ENCODE measurements at places on chromosomes 7 and 10. TPM values are rescaled to one million over a fixed set of nuclear protein-coding genes. Genes with fewer than 3 reads are reported as not detected.

CNPY1 gene
- total RNA-seq, result not detected

GRCh38 chr7:69035826-69036225 is 562.4 kb upstream of the AUTS2 start:
- no peaks in the 10 kb centered on the region for H3K36me3 ChIP-seq
- H3K27ac ChIP-seq, result no peak overlapping the region
- peaks cover 13% of the 10 kb centered on the region for H3K27me3 ChIP-seq
- H3K4me1 ChIP-seq, result no peaks in the 10 kb centered on the region
- no peak overlapping the region for H3K4me3 ChIP-seq

MGAM2 gene
- total RNA-seq, result not detected

NSMCE4A gene
- total RNA-seq, result 25.1 TPM

DNA sequence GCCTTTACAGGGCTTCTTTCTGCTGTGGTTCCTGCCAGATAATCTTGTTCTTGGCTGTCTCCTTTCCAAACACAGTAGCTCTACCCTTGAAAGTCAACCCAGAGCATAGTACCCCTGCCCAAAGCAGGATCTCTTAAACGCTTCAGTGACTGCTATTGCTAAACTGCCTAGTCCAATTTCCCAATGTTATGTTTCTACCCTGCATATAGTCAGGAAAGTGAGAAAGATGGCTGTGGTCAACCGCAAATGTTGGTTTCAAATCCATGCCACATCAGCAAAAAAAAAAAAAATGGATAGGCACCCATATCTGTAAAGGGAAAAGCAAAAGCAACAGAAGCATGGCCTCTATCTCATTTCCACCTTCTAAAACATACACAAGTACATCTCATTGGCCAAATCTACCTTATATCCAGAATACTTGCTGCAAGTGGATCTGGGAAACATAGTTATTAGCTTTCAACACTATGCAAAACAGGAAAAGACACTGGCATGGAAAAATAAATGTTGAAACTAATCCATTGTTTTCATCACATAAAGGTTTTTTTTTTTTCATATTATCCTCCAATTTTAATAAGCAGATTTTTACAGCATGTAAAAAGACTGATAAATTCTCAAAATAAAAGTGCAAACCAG is 59.8 kb downstream of the DNAJC1 start:
- H3K27ac ChIP-seq, result peak overlapping the region; percentile 27
- no peak overlapping the region for H3K4me3 ChIP-seq
- H3K4me1 ChIP-seq, result peaks cover 16% of the 10 kb centered on the region
- no peak for DNase-seq

BMPER gene
- total RNA-seq, result 0.63 TPM

DNA sequence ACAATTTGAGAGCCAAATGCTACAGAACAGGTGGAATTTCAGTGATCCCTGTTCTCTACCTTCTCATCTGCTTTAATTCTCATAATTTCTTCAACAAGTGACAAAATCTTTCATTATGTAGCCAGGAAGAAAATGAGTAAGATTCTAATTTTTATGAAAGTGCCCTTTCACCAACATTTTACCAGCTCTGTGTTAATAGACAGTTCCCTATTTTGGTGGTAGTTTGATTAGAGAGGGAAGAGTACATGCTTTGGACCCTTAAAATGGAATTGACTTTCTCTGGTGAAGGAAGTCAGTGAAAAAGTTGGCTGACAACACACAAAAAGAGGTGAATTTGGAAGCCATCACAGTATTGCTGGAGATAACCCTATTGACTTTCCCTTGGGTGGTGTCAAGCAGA is 61.7 kb downstream of the CACNB2 start:
- no peak for DNase-seq
- no peaks in the 10 kb centered on the region for H3K36me3 ChIP-seq
- no peak overlapping the region for H3K4me3 ChIP-seq
- no peaks in the 10 kb centered on the region for H3K4me1 ChIP-seq
- no peak overlapping the region for H3K27ac ChIP-seq

TMEM196 gene
- not detected for total RNA-seq

- H3K27me3 ChIP-seq, result no peaks in the 10 kb centered on the region
- H3K36me3 ChIP-seq, result no peaks in the 10 kb centered on the region
- no peak overlapping the region for H3K27ac ChIP-seq
- DNase-seq, result peak; percentile 20
- no peaks in the 10 kb centered on the region for H3K4me1 ChIP-seq
Observed at GRCh38 chr7:4297918-4298219, 384.2 kb upstream of the FOXK1 start.

- H3K36me3 ChIP-seq, result no peaks in the 10 kb centered on the region
- H3K4me3 ChIP-seq, result no peak overlapping the region
- no peak overlapping the region for H3K27ac ChIP-seq
- no peak for DNase-seq
- H3K27me3 ChIP-seq, result peaks cover 53% of the 10 kb centered on the region
Observed at GRCh38 chr10:2777666-2778355, 289.5 kb upstream of the PFKP start.

GRCh38 chr7:31963569-31964175 is 106.5 kb downstream of the PDE1C start:
- H3K27me3 ChIP-seq, result no peaks in the 10 kb centered on the region
- H3K27ac ChIP-seq, result no peak overlapping the region
- H3K36me3 ChIP-seq, result peaks cover 15% of the 10 kb centered on the region
- DNase-seq, result no peak

DNA sequence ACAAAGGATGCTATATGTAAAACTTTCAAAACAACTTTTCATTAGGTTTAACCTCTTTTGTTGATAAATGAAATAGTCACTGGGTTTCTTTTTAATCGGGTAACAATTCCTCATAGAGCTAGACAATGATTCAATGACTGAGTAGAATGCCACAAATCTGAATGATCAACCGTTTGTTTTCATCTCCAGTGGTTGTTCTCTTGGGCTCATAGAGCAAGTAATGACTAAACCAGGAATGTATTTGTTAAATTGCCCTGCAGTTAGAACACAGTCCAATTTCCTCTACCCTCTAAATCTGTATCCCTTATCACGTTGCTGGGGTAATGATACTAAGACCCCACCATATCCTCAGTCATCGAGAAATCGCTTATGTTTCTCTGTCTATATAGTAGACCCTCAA is 40.0 kb downstream of the CNNM1 start:
- H3K4me3 ChIP-seq, result no peak overlapping the region
- DNase-seq, result no peak
- peaks cover 9% of the 10 kb centered on the region for H3K4me1 ChIP-seq
- H3K27ac ChIP-seq, result no peak overlapping the region
- peaks cover 1% of the 10 kb centered on the region for H3K36me3 ChIP-seq

FOXI2 gene
- total RNA-seq, result not detected

DNA sequence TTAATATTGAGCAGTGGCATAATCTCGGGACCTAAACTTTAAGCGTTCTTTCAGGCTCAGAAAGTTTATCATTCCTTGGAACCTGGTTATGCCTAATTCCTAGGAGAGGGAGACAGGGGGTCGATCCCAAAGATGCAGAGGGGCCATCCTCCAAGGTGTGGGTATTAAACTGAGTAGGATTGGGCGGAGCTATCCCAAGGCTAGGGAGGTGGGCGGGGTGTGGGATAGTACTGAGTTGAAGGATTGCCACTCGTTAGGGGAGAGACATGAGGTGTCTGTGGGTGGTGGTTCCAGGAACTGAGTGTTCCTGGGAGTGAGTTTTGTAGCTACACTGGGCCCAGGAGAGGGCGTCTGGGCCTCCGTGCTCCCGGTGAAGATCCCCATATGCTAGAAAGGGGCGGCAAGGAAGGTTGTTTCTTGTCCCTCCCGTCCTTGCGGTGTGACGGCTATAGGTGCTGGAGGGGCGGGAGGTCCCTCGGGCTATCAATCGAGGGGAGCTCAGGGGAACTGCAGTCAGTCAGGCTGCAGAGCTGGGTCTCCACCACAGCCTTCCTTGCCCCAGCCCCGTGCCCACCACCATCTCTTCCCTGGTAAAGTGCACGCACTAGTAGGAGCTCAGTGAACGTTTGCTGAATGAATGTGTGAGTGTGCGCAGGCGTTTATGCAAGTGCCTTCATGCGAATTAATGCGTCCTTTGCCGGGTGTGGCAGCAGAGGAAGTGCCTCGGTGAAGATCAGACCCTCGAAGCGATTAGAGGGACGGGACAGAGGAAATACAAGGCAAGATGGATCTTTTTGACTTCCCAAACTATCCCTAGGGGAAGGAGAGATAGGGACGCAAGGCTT is 3.0 kb upstream of the HMX2 start:
- no peak for DNase-seq
- H3K27me3 ChIP-seq, result peaks cover 79% of the 10 kb centered on the region
- H3K4me3 ChIP-seq, result no peak overlapping the region
- peaks cover 8% of the 10 kb centered on the region for H3K4me1 ChIP-seq
- H3K27ac ChIP-seq, result no peak overlapping the region

GIMAP6 gene
- not detected for total RNA-seq

DNA sequence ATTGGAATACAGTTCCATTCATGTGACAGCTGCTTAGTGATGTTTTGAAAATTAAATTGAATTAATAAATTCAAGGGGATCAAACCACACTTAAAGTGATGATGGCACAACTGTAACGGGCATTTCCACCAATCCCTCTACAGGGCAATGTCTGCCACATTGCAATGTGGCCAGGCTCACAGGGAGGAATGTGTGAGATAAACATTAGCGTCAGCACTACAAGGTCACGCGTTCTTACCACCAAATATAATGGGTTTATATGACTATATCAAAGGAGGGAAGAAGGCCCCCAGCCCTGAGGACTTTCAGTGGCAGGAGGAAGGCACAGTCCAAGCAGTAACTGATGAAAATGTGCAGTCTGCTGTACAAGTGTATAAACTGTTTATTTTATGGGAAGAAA is 31.1 kb upstream of the CELF2 start:
- H3K4me3 ChIP-seq, result no peak overlapping the region
- H3K27me3 ChIP-seq, result no peaks in the 10 kb centered on the region

DNA sequence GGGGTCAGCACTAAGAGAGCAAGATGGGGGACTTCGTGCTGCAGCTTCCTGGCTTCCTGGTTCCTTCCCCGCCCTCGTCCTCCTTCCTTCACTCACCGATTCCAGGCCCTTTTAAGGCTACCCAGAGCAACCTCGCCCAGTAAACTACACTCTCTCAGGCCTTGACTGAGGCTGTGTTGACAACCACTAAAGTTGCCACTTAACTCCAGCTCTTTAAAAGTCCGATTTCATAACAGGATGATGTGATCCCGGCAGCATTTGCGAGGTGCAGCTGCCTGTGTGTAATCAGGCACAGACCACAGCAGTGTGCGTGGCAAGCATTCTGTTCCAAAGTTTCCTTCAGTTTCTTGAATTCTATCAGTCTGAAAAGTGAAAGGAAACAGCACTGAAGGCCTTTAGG is 110.6 kb downstream of the RAB11FIP2 start:
- H3K4me1 ChIP-seq, result no peaks in the 10 kb centered on the region
- H3K4me3 ChIP-seq, result no peak overlapping the region

- peaks cover 4% of the 10 kb centered on the region for H3K36me3 ChIP-seq
- H3K27me3 ChIP-seq, result no peaks in the 10 kb centered on the region
- no peak overlapping the region for H3K4me3 ChIP-seq
- no peak overlapping the region for H3K27ac ChIP-seq
Observed at GRCh38 chr10:49107887-49108267, 7.4 kb downstream of the VSTM4 start.

DNA sequence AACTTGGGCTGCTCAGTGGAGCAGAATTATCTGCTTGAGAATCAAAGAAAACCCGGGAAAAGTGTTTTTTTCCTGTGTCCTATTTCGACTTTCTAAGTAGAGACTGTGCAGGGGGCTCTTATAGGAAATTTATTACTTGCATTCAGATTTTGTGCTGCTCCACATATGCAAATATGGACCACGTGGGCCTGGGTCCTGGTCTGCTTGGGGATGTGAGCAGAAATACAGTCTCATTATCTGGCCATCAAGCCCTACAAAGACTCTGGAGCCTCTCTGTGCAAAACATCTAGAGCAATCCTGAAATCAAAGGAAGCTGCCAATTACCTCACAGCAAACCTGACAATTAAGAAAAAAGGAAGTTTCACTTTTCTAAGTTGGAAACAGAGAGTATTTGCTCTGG is 216.9 kb downstream of the LRMDA start:
- DNase-seq, result no peak
- H3K27me3 ChIP-seq, result peaks cover 27% of the 10 kb centered on the region
- no peaks in the 10 kb centered on the region for H3K4me1 ChIP-seq
- no peaks in the 10 kb centered on the region for H3K36me3 ChIP-seq

DNA sequence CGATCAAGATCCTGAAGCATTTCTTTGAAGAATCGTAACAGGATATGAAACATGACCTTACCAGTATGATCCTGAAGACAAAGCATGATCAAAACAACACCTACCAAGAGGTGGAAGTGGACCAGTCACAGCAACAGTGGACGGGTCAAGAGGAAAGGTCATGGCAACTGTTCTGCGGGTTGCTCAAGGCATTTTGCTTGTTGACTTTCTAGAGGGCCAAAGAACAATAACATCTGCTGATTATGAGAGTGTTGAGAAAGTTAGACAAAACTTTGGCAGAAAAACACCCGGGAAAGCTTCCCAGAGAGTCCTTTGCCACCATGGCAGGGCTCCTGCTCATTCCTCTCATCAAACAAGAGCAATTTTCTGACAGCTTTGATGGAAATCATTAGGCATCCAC is 65.6 kb upstream of the LRRC18 start:
- no peak overlapping the region for H3K4me3 ChIP-seq
- H3K27me3 ChIP-seq, result peaks cover 3% of the 10 kb centered on the region
- H3K27ac ChIP-seq, result no peak overlapping the region
- H3K4me1 ChIP-seq, result peaks cover 8% of the 10 kb centered on the region

CREB5 gene
- total RNA-seq, result 10.2 TPM

DNA sequence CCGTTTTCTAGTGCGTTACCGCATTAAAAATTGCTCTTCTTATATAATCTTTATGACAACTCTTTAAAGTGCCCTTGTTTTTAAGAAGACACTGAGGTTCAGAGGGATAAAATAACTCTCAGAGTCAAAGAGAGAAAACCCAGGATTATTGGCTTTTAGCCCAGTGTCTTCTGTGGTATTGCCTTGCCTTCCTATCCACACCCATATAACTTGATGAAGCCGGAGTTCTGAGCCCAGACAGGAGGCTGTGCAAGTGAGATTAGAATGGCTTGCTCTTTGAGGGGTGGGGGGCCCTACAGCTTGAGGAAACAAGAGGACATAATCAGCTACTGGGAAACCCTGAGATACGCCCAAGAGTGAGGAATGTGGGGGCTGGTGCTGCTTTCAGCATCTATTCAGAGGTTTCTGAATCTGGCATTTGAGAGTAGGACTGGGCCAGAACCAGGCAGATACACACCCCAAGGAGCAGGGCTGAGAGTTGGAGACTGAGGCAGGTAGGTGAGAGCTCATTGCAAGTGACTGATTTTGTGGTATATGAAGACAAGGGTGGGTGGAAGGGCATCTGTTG is 2.3 kb downstream of the PRXL2A start:
- DNase-seq, result no peak
- H3K4me1 ChIP-seq, result peaks cover 80% of the 10 kb centered on the region
- H3K36me3 ChIP-seq, result no peaks in the 10 kb centered on the region
- peak overlapping the region; percentile 2 for H3K4me3 ChIP-seq

DNA sequence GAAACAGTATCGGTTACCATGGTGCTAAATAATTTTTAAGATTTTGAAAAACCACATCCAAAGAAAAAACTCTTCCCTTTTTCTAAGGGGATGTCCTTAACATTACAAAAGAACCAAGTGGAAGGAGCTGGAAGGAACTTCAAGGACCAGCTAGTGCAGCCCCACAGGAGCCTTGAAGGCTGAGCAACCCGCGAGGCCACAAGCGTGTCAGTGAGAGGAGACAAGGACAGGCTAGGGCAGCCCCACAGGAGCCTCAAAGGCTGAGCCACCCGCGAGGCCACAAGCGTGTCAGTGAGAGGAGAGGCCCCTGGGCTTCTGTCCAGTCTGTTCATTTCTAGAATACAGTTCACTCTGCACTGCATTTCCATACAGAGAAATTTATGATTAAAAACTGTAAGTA is 80.1 kb upstream of the ATP6V0A4 start:
- H3K4me3 ChIP-seq, result no peak overlapping the region
- H3K4me1 ChIP-seq, result peaks cover 12% of the 10 kb centered on the region
- DNase-seq, result no peak
